Testis (tissue), 5 donors: ENCODE measurements at places on chromosomes 16 and 17. TPM values are rescaled to one million over a fixed set of nuclear protein-coding genes. Genes with fewer than 3 reads are reported as not detected.

The WFIKKN1 gene
- 10.5 TPM for total RNA-seq

The ABHD15 gene
- total RNA-seq, result 5.7 TPM

The KRTAP1-1 gene
- total RNA-seq, result not detected

The RRAD gene
- 19.4 TPM for total RNA-seq

The SUZ12 gene
- total RNA-seq, result 38.2 TPM

The SLC6A2 gene
- total RNA-seq, result 3.5 TPM

The BMERB1 gene
- total RNA-seq, result 54.1 TPM

The TBX4 gene
- total RNA-seq, result 1.5 TPM

The NIP7 gene
- total RNA-seq, result 17.2 TPM

The EVPLL gene
- 1.7 TPM for total RNA-seq

The GRAP gene
- 5.3 TPM for total RNA-seq

The NGFR gene
- total RNA-seq, result 20.6 TPM

The DNAI2 gene
- 19.6 TPM for total RNA-seq

The DRC3 gene
- total RNA-seq, result 22.1 TPM

The STX1B gene
- 8.7 TPM for total RNA-seq

The SRCIN1 gene
- total RNA-seq, result 6.2 TPM

The MEIOB gene
- total RNA-seq, result 34.6 TPM

The DPEP1 gene
- total RNA-seq, result 125 TPM

The KLHL10 gene
- 76.3 TPM for total RNA-seq

The HCRT gene
- total RNA-seq, result not detected

The NACA2 gene
- 31.1 TPM for total RNA-seq

The TMC6 gene
- 20.3 TPM for total RNA-seq

The EME1 gene
- 15.6 TPM for total RNA-seq

The C17orf113 gene
- total RNA-seq, result 7.7 TPM

The KRT33A gene
- 0.50 TPM for total RNA-seq

The CRISPLD2 gene
- total RNA-seq, result 59.6 TPM

The MMP15 gene
- total RNA-seq, result 300 TPM

The NPIPA8 gene
- total RNA-seq, result 0.31 TPM

The KRT39 gene
- not detected for total RNA-seq

The FOXO3B gene
- total RNA-seq, result 11.8 TPM

The HSF5 gene
- total RNA-seq, result 40.0 TPM

The TMEM220 gene
- total RNA-seq, result 16.2 TPM

The PRSS27 gene
- 6.7 TPM for total RNA-seq

The C16orf74 gene
- 3.8 TPM for total RNA-seq

The CDYL2 gene
- total RNA-seq, result 60.4 TPM
